ENCODE measurements at places on chromosomes 16 and 17. TPM values are rescaled to one million over a fixed set of nuclear protein-coding genes. Genes with fewer than 3 reads are reported as not detected.
A peak's percentile ranks its signal among the peaks of the same experiment; 100 is the strongest.

DNA sequence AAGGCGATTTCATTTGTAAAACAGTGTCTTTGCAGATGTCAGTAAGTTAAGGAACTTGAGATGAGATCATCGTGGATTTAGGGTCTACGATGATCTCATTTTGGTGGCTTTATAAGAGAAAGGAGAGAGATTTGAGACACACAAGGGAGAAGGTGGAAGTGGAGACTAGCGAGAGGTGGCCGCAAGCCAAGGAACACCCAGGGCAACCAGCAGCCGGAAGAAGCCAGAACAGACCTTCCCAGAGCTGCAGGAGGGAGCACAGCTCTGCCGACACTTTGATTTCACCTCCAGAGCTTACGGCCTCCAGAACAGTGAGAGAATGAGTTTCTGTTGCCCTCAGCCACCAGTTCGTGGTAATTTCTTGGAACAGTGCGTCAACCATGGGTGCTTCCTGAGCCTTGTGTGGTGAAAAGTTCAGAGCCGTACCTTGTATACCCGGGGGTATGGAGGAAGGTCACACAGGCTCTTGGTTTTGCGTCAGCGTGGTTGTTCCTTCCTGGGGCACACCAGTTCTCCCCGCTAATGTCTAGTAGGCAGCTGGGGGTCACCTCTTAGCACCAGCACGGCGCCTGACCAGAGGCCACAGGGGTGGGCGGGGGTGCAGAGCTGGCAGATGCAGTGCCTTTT is 12.9 kb upstream of the SEC14L1 start:
- no peaks in the 10 kb centered on the region for H3K27me3 ChIP-seq
- H3K36me3 ChIP-seq: no peaks in the 10 kb centered on the region
- H3K4me3 ChIP-seq: no peak overlapping the region

DNA sequence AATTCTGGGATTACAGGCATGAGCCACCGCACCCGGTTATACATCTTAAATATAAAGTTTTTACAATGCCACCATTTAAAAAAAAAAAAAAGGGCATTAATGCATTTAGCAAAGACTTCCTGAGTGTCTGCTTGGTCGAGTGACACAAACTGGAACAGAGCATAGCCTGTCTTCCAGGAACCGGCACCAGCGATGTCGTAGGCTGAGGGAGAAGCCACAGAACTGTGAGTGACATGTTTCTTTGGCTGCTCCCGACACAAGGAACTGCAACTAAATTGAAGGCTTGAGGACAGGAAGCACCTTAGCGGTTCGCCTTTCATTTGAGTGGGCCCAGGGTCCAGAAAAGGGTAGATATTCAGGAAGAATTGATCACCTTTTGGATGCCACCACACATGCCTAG is 717.8 kb downstream of the MAF start:
- no peaks in the 10 kb centered on the region for H3K27me3 ChIP-seq
- DNase-seq: no peak
- no peak overlapping the region for H3K4me3 ChIP-seq

DNA sequence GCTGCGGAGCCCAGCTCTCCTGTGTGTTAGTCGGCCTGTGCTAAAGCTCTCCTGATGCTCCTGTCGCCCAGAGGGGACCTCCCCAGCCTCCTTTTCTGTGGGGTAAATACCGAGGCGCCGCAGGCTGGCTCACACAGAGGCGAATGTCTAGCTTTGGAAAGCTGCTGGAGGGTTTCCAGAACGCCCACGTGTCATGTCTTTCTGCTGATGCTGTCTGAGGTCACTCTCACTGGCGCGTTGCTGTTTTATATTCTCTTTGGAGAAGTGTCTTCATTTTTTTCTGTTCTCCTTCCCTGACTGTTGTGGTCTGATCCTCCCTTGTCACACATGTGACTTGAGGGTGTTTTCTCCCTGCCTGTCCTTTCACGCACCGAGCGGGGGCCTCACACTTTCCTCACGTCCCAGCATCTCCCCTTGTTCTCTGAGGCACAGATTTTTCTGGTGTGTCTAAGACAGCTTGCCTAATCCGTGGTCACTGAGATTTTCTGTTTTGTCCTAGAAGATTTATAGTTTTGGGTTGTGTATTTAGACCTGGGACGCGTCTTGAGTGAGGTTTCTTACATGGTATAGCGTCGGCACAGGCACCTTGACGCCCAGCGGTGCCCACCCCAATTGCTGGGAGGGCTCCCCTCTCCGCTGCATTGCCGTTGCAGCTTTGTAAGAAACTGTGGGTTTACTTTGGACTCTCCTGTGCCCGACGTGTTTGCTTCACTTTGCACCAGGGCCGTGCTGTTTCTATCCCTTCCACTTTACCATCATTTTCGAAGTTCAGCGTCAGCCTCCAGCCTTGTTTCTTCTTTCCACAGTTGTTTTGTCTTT is 92.1 kb upstream of the ZNF750 start:
- no peak overlapping the region for H3K4me3 ChIP-seq
- no peak overlapping the region for H3K27ac ChIP-seq
- H3K36me3 ChIP-seq: no peaks in the 10 kb centered on the region
- DNase-seq: no peak

DNA sequence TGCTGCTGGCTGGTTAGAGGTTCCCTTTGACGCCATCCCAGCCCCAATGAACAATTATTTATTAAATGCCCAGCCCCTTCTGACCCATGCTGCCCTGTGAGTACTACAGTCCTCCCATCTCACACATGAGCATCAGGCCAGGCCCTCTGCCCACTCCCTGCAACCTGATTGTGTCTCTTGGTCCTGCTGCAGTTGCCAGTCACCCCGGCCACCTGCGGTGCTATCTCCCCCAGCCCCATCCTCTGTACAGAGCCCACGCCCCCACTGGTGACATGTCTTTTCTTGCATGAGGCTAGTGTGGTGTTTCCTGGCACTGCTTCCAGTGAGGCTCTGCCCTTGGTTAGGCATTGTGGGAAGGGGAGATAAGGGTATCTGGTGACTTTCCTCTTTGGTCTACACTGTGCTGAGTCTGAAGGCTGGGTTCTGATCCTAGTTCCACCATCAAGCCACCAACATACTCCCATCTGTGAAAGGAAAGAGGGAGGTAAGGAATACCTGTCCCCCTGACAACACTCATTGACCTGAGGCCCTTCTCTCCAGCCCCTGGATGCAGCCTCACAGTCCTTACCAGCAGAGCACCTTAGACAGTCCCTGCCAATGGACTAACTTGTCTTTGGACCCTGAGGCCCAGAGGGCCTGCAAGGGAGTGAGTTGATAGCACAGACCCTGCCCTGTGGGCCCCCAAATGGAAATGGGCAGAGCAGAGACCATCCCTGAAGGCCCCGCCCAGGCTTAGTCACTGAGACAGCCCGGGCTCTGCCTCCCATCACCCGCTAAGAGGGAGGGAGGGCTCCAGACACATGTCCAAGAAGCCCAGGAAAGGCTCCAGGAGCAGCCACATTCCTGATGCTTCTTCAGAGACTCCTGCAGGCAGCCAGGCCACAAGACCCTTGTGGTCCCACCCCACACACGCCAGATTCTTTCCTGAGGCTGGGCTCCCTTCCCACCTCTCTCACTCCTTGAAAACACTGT is 11.3 kb downstream of the CX3CL1 start:
- H3K27ac ChIP-seq: no peak overlapping the region
- peak; percentile 52 for DNase-seq
- no peaks in the 10 kb centered on the region for H3K36me3 ChIP-seq
- no peak overlapping the region for H3K4me3 ChIP-seq

DNA sequence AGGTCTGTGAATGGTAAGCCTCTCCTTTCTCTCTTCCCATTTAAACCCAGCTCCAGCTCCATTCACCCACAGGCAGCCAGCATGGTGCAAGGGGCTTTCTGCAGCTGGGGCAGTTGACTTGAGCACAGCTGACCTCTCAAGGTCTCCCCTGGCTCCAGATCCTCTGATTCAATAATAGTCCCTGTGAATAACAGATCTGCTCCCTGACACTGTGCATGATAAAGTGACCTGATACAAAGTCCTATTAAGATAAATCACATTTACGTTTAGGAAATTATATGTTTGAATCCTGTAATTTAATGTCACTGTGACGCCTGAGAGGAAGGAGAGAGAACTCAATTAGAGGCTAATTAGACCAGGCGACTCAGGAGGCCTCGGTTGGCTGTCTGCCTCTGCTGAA is 540.4 kb upstream of the CDH11 start:
- H3K27ac ChIP-seq: no peak overlapping the region
- H3K4me3 ChIP-seq: no peak overlapping the region
- H3K36me3 ChIP-seq: no peaks in the 10 kb centered on the region
- no peak for DNase-seq
- no peaks in the 10 kb centered on the region for H3K4me1 ChIP-seq

- no peaks in the 10 kb centered on the region for H3K4me1 ChIP-seq
- no peak overlapping the region for H3K27ac ChIP-seq
- no peaks in the 10 kb centered on the region for H3K27me3 ChIP-seq
Measured at GRCh38 chr16:4749700-4750257, 15.4 kb downstream of the DNAAF8 start.

GRCh38 chr16:9046667-9047055 is 44.8 kb upstream of the HAPSTR1 start:
- no peaks in the 10 kb centered on the region for H3K27me3 ChIP-seq
- no peaks in the 10 kb centered on the region for H3K36me3 ChIP-seq
- H3K27ac ChIP-seq: peak overlapping the region; percentile 83

DNA sequence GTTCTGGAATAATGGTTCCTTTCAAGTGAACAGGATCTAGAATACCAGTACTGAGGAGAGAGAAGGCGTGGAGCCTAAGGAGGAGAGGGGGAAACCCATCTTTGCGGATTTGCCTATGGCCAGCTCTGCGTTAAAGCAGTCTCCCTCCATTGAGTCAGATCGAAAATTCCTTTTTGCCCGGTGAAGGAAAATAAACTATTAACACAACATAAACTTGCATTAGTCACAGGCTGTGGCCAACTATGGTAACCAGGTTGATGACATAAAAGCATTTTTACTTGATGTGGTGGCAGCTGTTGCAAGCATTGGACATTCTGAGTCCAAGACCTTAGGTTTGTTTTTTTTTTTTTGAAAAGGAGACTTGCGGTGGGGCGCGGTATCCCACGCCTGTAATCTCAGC is 8.9 kb downstream of the LDAF1 start:
- H3K36me3 ChIP-seq: peaks cover 27% of the 10 kb centered on the region
- H3K27ac ChIP-seq: peak overlapping the region; percentile 18
- DNase-seq: peak; percentile 60
- H3K4me1 ChIP-seq: no peaks in the 10 kb centered on the region
- no peak overlapping the region for H3K4me3 ChIP-seq

GRCh38 chr16:85384833-85385462 is 228.2 kb upstream of the GSE1 start:
- H3K27ac ChIP-seq: no peak overlapping the region
- H3K4me1 ChIP-seq: peaks cover 9% of the 10 kb centered on the region
- peak; percentile 47 for DNase-seq
- H3K27me3 ChIP-seq: no peaks in the 10 kb centered on the region

GRCh38 chr17:35804658-35805192 is 4.6 kb upstream of the TAF15 start:
- H3K4me3 ChIP-seq: no peak overlapping the region
- DNase-seq: peak; percentile 46
- no peaks in the 10 kb centered on the region for H3K27me3 ChIP-seq

The SLC13A5 gene
- 0.92 TPM for total RNA-seq

DNA sequence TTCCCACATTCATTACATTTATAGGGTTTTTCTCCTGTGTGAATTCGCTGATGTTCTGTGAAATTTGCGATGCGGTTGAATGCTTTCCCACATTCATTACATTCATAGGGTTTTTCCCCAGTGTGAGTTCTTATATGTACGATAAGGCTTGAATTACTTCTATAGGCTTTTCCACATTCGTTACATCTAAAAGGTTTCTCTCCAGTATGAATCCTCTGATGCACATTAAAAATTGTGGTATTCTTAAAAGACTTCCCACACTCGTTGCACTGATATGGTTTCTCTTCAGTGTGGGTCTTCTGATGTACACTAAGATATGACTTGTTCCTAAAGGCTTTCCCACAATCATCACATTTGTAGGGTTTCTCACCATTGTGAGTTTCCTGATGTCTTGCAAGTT is 30.4 kb downstream of the ZNF624 start:
- H3K36me3 ChIP-seq: peaks cover 15% of the 10 kb centered on the region
- H3K4me1 ChIP-seq: no peaks in the 10 kb centered on the region
- DNase-seq: no peak
- no peaks in the 10 kb centered on the region for H3K27me3 ChIP-seq

DNA sequence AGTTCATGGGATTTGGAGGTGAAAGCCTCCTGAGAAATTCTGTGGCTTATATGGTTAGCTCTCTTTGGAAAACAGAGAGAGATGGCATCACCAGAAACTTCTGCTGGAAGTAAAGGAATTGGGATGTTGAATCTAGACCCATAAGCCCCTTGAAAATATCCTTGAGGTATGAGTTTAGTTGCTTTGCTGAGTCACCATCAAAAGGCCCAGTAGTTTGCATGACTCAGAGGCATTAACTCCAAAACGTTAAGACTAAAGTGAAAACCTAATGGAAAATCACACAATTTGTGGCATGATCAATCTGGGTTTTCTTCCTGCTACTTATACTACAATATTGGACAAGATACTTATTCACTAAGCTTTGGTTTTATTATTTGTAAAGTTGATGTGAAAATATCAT is 349.2 kb upstream of the SALL1 start:
- H3K27me3 ChIP-seq: 0 out of 2 replicates have a peak, but pooled peaks cover 3% of the 10 kb centered on the region
- H3K36me3 ChIP-seq: no peaks in the 10 kb centered on the region
- DNase-seq: no peak
- H3K4me3 ChIP-seq: no peak overlapping the region
- H3K27ac ChIP-seq: no peak overlapping the region

DNA sequence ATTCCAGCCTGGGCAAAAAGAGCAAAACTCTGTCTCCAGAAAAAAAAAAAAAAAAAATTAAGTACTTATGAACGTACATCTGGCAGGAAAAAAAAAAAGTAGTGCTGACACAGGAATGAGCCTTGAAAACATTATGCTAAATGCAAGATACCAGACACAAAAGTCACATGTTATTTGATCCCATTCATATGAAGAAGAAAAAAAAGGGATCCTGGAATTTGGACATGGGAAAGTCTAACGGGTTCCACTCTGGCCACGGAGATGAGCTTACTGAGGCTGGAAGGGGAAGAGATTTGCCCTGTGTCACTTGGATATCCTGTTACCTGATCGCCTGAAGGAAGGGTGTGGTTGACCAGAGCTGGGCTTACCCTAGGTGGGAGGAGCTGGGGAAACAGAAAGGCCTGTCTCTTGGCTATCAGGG is 251.9 kb downstream of the PARN start:
- peak; percentile 81 for DNase-seq
- no peaks in the 10 kb centered on the region for H3K27me3 ChIP-seq
- H3K4me3 ChIP-seq: no peak overlapping the region
- H3K4me1 ChIP-seq: peaks cover 57% of the 10 kb centered on the region
- no peaks in the 10 kb centered on the region for H3K36me3 ChIP-seq
- peak overlapping the region; percentile 92 for H3K27ac ChIP-seq

The SCNN1B gene
- 0.57 TPM for total RNA-seq

The SLC5A11 gene
- 3.7 TPM for total RNA-seq

The MLKL gene
- total RNA-seq: 6.8 TPM

All from PC-9 (cell line).